ENCODE measurements at places on chromosomes 6 and 20.

- DNase-seq = peak; percentile 53
Observed at GRCh38 chr6:2632368-2632767, 118.4 kb downstream of the MYLK4 start.

- no peak for DNase-seq
Observed at GRCh38 chr6:133964052-133964451, 11.0 kb downstream of the TBPL1 start.

GRCh38 chr6:55180258-55180657 is 5.9 kb downstream of the HCRTR2 start:
- no peak for DNase-seq

DNA sequence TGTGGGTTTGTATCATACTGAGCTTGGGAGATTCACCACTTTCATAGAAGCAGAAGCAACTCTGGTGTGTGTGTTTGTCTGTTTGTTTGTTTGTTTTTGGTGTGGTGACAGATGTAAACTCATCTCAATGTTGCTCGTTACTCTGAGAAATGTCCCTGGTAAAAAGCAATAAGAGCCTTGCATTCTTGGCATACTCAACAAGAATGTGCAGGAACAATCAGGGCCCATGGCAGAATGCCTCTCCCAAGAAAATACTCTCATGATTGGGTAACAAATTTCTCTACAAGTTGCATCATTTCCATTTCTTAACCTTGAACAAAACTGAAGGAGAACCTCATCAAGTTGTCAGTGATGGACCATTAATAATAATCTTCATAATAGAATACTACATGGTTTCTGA is 43.0 kb upstream of the PKHD1 start:
- no peak for DNase-seq

- no peak for DNase-seq
Observed at GRCh38 chr6:108175176-108175591, 9.4 kb downstream of the NR2E1 start.

DNA sequence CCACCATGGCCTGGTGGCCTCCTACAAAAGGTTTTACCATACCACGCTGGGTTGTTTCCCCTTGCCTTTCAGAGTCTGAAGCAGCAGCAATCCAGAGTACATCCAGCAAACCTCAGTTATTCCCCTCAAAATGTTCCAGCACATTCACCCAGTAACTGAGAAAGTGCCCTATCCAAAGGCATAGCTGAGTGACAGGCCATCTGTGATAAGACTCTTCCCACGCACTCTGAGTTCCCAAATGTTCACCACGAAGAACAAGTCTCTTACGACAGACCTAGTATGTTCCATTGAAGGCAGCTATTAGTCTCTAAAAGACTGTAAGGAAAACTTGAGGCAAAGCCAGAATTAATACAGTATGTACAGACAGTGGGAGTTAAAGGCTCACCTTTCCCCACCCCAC is 31.6 kb upstream of the C20orf144 start:
- no peak for DNase-seq
